Endothelial cell of umbilical vein (primary cell): ENCODE measurements at places on chromosomes 6 and 20. TPM values are rescaled to one million over a fixed set of nuclear protein-coding genes. Genes with fewer than 3 reads are reported as not detected.

The GJA10 gene
- total RNA-seq: not detected in 2 replicates

The TP53TG5 gene
- total RNA-seq: not detected in 2 replicates

The OPRM1 gene
- total RNA-seq: not detected in 2 replicates

The TLDC2 gene
- not detected in 2 replicates for total RNA-seq

The KCNK15 gene
- not detected in 2 replicates for total RNA-seq

The LY6G6F gene
- total RNA-seq: not detected in 2 replicates

The NOX3 gene
- not detected in 2 replicates for total RNA-seq

The BTNL2 gene
- not detected in 2 replicates for total RNA-seq

The HLA-DPA1 gene
- total RNA-seq: 11.4 TPM in 1 of 2 replicates, not detected in the other

The L3MBTL1 gene
- total RNA-seq: 7.1 and 8.2 TPM in 2 replicates

The TAPBP gene
- 90.7 and 98.0 TPM in 2 replicates for total RNA-seq

The NFATC2 gene
- 12.9 and 13.0 TPM in 2 replicates for total RNA-seq

The LGSN gene
- total RNA-seq: not detected in 2 replicates

The ZNF391 gene
- 0.37 and 0.42 TPM in 2 replicates for total RNA-seq

The PET117 gene
- 11.4 and 12.9 TPM in 2 replicates for total RNA-seq

The PI16 gene
- not detected in 2 replicates for total RNA-seq

The MUCL3 gene
- total RNA-seq: not detected in 2 replicates

The BAK1 gene
- 25.4 and 27.5 TPM in 2 replicates for total RNA-seq

The MEP1A gene
- total RNA-seq: not detected in 2 replicates

The THBS2 gene
- not detected in 2 replicates for total RNA-seq

The OTOR gene
- not detected in 2 replicates for total RNA-seq
